ENCODE measurements at places on chromosomes 16 and 17.

DNA sequence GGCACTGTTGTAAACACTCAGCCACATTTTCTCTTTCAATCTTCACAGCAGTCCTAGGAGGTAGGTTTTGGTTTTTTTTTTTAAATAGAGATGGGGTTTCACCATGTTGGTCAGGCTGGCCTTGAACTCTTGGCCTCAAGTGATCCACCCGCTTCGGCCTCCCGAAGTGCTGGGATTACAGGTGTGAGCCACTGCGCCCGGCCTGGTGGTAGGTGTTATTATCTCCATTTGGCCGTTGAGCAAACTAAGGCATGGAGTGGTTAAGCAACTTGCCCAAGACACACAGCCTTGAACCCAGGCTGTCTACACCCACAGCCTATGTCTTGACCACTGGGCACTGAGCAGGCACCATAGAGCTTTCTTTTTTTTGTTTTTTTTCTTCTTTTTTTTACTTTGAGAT is 8.6 kb downstream of the SGCA start:
- no peak for DNase-seq

DNA sequence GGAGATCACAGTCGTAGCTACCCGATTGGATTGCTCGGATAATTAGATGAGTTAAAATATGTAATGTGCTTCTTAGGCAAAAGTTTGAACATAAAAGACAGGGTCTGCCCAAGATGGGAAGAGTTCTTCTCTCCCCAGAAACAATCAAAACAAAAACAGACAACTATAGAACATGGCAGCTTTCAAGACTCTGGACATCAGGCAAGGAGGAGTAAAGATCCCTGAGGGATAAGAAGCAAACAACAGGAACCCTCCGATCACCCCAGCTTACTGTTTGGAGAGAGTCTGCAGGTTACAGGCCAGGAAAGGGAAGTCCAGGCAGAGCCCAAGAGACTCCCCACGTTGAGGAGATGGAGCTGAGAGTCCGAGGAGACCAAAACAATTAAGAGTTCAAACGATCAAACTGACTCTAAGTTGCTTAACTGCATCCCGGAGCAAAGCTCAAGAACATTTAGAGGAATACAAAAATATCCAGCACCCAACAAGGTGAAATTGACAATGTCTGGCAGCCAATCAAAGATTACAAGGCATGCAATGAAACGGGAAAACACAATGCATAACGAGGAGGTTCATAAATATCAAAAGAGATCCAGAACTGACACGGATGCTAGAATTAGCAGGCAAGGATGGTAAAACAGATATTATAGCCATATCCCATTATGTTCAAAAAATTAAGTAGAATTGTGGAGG is 3.9 kb downstream of the ASGR2 start:
- no peak for DNase-seq

DNA sequence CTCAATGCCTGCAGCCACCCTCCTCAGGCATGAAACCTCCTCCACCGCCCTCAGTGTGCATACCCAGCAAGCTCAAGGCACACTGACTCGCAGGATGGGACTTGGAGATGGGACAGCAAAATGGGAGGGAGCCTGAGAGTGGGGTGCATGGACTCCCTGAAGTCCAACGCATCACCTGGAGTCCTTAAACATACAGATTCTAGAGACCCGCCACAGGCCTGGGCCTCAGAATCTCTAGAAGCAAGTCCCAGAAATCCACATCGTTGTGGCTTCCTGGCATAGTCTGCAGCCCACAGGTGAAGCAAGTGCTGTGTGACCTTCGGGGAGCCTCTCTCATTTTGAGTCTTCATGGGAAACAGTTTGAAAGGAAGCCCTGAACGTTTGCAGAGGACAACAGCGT is 3.6 kb upstream of the TBX21 start:
- no peak for DNase-seq

DNA sequence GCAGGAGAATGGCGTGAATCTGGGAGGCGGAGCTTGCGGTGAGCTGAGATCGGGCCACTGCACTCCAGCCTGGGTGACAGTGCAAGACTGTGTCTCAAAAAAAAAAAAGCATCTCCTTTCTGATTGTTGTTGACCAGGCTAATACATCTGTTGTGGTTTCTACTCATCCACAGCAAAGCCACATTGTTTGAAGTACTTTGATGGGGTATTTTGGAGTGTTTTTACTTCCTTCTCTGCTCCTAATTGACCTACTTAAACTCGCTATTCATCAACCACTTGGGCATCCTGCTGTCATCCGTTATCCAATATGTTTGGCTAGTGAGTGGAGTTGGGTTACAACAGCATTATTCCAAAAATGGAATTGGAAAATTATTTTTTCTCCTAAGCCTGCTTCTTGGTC is 3.5 kb upstream of the CDC27 start:
- DNase-seq: no peak

GRCh38 chr17:18117533-18117932 is 9.0 kb downstream of the MYO15A start:
- DNase-seq: no peak

GRCh38 chr17:63421681-63422645 is 24.1 kb downstream of the CYB561 start:
- DNase-seq: no peak

DNA sequence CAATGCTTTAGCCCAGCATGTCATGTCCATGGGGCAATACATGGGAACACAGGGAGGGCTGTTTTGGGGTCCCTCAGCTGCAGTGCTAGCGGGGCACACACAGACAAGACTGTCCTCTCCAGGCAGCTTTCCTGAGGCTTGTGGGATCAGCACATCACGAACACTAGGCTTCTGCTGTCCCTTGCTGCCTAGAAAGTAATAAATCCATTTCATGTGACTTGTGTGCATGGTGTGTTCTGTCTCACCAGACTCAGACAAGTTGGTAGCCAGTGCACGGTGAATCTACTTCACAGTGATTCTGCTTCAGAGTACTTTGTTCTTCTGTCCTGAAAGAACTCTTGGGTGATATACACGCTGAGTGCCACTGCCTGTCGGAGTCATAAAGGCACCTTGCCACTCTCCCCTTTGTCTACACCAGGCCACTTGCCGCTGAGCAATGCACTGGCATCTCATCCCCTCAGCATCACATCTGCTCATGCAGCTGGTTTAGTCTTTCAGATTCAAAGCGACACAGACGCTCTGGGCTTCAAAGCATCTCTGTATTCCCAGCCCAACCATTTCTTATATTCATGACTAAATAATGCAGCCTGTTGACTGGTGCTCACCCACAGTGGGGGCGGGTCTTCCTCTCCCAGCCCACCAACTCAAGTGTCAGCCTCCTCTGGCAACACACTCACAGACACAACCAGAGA is 95.2 kb upstream of the COX10 start:
- DNase-seq: no peak

- DNase-seq: no peak
Observed at GRCh38 chr17:32503251-32504165, 16.7 kb downstream of the CDK5R1 start.

- no peak for DNase-seq
Observed at GRCh38 chr17:19703106-19703827, 13.1 kb downstream of the SLC47A2 start.

GRCh38 chr17:75588596-75589011 is 1.0 kb downstream of the MYO15B start:
- DNase-seq: no peak

Measured in activated effector memory CD4-positive, alpha-beta T cell treated with anti-CD3 and anti-CD28 coated beads, Interleukin-2, amount 50 U/mL, for 16 hours (primary cell).